Stimulated activated naive CD4-positive, alpha-beta T cell (primary cell): ENCODE measurements at places on chromosomes 1 and 21.

GRCh38 chr1:109819906-109820305 is 56.2 kb upstream of the EPS8L3 start:
- DNase-seq, result no peak

DNA sequence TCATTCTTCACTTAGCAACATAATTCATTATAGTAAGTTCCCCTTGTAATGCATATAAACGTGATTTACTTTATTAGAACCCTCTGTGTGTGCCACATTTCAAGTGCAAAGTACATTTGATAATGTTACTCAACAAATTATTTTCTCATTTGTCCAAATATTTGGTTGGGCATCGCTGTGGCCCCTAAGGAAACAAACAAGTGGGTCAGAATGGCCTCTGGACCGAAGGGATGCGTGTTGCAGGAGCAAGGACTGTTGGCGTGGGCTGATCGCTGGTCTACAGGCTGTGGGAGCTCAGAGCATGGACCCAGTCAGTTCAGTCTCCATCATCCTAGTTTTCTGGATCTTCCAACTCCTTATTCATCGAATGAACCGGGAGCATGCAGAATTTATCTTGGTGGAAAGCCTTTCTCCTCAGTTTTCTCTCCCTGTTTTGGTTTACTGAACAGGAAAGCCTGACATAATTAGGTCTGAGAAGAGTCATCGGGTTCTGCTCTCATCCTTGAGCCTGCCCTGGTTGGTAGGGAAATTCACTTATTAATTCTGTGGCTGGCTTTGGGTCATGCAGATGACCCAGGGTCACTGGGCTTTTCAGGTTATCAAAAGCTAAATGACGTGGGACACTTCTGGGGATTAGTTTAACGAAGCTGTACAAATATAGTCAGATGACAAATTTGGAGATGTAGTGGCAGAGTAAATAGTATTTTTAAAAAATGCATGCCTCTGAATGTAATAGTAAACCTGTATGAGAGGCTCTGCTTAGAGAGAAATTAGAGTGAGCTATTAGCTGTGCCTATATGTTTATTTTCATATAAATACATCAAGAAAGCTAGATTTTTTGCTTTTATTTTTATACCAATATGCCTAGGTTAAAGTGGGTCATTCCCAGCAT is 200.2 kb downstream of the SDCCAG8 start:
- no peak for DNase-seq

GRCh38 chr1:234758851-234759250 is 148.9 kb upstream of the IRF2BP2 start:
- DNase-seq, result no peak

- DNase-seq, result no peak
These were observed 27.2 kb upstream of the COL24A1 start for GRCh38 chr1:86183810-86184209.

DNA sequence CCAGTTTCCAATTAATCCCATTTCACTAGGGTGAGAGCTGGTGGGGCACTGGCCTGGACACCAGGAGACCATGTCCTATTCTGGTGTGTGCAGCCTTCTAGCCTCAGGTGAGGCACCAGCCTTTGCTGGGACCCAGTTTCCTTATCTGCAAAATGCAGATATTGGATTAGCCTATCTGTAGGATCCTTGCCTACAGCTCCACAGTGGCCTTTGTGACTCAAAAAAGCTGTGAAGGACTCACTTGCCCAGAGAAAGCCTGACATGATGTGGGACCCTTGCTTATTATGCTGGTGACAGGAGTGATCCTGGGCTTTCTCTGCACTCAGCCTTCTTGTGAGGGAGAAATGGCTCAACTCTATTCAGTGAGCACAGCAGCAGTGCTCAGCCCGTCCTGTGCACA is 32.3 kb downstream of the TENT5C start:
- no peak for DNase-seq

DNA sequence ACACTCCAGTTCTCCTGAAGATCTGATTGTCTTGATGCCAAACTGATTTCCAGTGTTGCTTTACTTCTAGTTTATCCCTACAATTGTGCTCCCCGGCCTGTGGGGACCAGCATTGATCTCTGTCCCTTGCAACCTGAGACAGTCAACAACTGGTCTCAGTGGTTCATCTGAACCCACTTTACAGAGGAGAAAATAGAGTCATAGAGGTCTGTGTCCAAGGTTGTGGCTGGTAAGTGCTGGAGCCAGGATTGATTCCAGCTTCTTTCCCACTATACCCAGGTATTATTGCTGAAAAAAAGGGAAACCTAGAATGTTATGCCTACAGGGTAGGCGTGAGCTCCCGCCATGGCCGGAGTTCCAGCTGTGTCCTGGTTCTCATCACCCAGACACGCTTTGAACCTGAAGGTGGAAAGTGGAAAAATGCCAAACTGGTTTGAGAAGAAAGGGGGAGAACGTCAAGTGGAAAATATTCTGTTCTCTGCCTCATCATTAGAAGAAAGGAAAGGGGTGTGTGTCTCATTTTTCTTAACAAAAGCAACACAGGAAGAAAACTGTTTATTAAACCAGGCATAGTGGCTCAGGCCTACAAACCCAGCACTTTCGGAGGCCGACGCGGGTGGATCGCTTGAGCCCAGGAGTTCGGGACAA is 60.7 kb upstream of the ITPKB start:
- peak; percentile 11 for DNase-seq

DNA sequence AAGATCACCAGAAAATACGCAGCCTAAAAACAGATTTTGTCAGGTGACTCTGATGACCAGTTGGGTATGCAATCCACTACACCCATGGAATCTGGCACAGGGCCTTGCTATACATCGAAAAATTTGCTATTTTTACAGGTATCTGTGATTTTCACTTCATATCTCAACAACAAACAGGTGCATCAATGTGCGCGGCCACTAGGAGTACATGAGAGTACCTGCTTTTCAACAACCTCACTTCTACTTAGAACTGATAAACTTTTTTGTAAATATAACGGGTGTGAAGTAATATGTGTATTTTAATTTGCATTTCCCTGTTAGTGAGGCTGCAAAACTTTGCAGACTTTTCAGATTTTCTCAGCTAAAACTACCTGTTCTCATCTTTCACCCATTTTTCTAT is 80.8 kb downstream of the SLC45A1 start:
- DNase-seq, result no peak

DNA sequence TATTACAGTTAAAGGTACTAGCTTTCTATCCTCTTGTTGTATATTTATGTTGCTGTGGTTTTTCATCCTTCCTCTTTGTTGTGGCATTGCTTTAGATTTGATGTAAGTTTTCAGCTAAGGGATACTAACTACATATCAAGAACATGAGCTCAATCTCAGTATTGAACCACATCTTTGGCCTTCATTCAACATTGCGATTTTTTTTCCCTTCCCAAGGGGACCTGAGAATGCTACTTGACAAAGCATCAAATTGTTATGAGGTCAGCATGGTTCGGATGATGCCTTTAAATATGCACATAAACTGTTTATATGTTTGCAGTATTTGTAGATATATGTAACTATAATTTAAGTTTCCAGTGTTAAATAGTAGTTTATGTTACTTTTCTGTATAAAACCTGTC is 31.7 kb upstream of the GPR88 start:
- no peak for DNase-seq

DNA sequence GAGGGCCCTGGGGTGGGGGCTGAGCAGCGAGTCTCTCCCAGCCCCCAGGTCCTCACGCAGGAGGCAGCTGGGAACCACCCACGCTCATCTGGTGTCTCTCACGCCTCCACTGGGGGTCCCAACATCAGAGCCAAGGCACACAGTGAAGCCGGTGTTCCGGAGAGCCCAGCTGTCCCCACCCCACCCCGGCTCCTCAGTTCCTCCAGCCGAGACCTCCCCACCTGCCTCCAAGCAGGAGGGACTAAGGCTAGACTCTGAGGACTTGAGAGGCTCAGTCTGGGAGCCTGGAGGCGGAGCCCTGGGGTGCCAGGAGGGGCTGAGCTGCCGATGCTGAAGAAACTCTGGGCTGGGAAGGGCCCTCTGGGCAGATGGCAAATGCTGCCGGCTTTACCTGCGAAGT is 1.6 kb upstream of the HPCA start:
- no peak for DNase-seq

- no peak for DNase-seq
These were observed 21.2 kb upstream of the EPRS1 start for GRCh38 chr1:220067269-220068204.

DNA sequence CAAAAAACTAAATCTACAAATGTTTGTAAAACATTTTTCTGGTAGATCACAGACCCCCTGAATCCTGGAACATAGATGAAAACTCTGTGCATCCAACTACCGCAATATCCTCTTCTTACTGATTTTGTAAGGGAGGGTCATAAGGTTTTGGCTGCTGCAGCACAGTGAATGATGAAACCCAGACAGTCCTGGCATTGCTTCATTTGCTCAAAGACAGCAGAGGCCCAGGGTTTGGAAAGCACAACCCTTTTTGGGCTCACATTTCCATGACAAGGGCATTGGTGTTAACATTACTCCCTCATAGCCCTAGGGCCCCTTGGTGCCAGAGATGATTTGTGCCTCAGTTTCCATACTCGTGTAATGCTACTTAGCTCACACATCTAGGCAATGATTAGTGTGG is 51.2 kb downstream of the PLXNA2 start:
- no peak for DNase-seq

DNA sequence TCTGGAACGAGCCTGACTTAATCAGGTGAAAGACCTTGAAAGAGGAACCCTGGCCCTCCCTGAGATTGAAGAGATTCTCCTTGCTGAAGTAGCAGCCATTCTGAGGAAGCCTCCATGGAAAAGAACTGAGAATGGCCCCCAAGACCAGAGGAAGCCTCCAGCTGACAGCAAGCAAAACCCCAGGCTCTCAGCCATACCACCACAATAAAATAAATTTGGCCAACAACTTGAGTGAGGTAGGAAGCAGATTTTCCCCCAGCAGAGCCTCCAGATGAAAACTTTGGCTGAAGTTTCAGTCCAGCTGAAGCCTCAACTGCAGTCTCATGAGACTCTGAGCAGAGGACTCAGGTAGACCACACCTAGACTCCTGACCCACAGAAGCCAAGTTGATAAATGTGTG is 34.0 kb upstream of the SLAMF9 start:
- no peak for DNase-seq

DNA sequence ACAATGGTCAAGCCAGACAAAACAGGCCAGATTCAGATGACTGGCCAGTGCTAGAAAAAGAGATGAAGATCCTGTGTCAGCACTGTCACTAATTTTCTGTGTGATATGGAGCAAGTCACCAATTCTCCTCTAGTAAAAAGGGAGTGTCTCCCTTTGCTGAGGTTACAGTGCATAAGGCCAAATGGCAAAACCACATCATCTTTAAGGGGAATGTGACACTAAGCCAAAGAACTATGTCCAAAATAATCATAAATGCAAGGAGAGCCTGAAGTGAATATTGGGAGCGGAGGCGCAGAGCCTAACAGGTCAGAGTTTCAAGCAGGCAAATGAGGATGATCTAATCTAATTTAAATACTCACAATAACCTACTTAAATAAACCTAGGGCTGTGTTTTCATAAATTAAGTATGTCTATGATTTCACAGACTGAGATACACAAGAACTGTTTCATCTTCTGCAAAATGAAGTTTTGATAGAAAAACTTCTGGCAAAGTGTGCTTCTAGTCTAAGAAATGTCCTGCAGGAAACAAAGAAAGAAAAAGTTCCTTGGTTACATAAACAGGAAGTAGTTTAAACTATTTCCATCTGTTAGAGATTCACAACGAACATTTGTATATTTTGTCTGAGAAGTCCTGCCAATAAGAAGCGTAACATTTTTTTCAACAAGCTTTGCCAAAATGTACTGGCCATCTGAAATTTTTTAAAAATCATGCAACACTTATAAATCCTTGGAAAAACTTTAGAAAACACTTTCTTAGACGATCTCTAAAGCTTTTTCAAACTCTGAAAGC is 290.2 kb downstream of the LRRC40 start:
- no peak for DNase-seq

DNA sequence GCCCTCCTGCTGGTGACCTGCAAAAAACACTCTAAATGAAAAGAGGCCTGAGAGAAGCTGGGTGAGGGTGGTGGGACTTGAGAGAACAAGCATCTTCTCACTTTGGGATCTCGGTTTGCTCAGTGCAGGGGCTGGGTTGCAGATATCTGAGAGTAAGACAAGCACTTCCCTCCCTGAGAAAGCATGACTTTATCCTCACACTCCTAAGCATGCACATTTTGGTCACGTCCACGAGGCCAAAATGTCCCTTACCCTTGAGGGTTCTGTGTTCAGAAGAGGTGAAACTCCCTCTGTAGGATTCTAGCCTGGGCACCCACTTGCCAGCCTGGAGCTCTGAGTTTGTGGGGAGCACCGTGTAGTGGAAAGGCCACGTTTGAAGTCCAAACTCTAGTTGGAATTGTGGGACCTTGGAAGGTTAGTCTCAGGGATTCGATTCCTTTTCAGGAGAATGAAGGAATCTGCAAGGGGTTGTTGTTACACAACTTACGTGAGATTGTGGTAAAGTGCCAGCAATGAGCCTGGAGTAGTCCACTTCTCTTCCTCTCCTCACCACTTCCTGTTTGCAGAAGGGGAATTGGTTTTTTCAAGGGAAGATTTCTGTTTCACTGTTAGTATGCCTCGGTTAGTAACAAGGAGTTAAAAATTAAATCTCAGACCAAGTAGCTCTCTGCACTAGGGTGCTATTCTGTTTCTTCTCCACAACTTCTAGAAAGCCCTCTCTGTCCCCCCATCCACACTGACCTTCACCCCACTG is 3.0 kb downstream of the FCAMR start:
- no peak for DNase-seq

DNA sequence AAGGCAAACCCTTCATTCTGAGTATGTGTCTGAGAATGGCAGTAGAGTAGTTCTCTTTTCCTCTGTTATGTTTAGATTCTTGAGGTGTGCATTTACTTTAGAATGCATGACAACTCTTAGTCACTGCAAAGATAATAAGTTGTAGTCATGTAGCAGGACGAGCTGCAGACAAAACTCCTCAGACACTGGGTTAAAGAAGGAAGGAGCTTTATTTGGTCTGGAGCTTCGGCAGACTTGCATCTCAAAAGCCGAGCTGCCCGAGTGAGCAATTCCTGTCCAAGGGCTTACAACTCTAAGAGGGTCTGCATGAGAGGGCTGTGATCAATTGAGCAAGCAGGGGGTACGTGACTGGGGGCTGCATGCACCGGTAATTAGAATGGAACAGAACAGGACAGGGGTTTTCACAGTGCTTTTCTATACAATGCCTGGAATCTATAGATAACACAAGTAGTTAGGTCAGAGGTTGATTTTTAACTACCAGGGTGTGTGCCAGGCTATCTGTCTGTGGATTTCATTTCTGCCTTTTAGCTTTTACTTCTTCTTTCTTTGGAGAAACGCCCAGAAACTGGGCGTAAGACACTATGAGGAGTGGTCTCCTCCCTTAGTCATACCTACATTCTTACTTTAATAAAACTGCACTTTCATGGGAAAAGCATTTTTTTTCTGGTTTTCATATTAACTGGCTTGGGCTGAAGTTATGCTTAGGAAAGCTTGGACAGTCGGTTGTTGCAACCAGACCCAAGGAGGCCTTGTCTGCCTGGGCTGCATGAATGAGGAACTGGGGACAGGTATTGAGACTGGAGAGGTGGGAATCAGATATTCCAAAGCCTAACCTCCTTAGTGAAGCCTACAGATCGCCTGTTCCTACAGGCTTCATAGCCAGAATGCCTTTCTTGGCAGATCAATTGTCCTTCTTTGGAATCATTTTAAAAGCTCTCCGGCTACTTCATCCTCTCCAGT is 115.1 kb downstream of the RHOU start:
- no peak for DNase-seq
